ENCODE measurements at places on chromosomes 12 and 14. TPM values are rescaled to one million over a fixed set of nuclear protein-coding genes. Genes with fewer than 3 reads are reported as not detected.

ACSM4 gene
- not detected for total RNA-seq

TAS2R9 gene
- total RNA-seq = not detected

CMTM5 gene
- not detected for total RNA-seq

IKZF4 gene
- total RNA-seq = 2.8 TPM

PLEKHG7 gene
- total RNA-seq = not detected

DBX2 gene
- not detected for total RNA-seq

RTL1 gene
- 0.33 TPM for total RNA-seq

AGAP2 gene
- 0.14 TPM for total RNA-seq

PGF gene
- 2.3 TPM for total RNA-seq

SCNN1A gene
- total RNA-seq = 3.9 TPM

ENDOU gene
- total RNA-seq = not detected

DPPA3 gene
- total RNA-seq = not detected

RTN1 gene
- not detected for total RNA-seq

FAM161B gene
- 1.9 TPM for total RNA-seq

ZCCHC8 gene
- 27.6 TPM for total RNA-seq

SLC35F4 gene
- not detected for total RNA-seq

CPNE6 gene
- total RNA-seq = not detected

MSI1 gene
- 1.3 TPM for total RNA-seq

CLEC6A gene
- total RNA-seq = not detected

KRT75 gene
- total RNA-seq = 0.26 TPM

LRP1-AS gene
- total RNA-seq = not detected

GPR68 gene
- 0.06 TPM for total RNA-seq

PLEKHA5 gene
- 7.5 TPM for total RNA-seq

TMEM19 gene
- total RNA-seq = 37.4 TPM

ACVR1B gene
- 16.6 TPM for total RNA-seq

FGF23 gene
- not detected for total RNA-seq
